ENCODE measurements at places on chromosomes 4 and X.

DNA sequence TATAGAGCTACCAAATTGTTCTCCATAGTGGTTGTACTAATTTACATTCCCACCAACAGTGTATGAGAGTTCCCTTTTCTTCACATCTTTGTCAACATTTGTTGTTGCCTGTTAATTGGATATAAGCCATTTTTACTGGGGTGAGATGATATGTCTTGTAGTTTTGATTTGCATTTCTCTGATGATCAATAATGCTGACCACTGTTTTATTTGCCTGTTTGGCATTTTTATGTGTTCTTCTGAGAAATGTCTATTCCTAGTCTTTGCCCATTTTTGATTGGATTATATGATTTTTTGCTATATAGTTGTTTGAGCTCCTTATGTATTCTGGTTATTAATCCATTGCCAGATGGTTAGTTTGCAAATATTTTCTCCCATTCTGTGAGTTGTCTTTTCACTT is 44.3 kb downstream of the ACTRT1 start:
- no peak for DNase-seq

- no peak for DNase-seq
Observed at GRCh38 chr4:169033660-169034059, 23.6 kb upstream of the CBR4 start.

DNA sequence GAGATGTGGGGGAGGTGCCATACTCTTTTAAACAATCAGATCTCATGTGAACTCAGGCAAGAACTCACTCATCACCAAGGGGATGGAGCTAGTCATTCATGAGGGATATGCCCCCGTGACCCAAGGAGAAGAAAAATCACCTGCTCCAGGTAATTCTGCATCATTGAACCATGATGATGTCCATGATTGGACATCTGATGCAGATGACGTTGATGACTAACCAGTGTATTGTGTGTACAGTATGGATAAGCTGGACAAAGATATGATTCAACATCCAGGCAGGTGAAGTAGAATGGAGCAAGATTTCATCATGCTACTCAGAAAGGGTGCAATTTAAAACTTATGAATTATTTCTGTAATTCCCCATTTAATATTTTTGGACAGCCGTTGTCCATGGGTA is 286.4 kb upstream of the SMIM31 start:
- no peak for DNase-seq

- DNase-seq = no peak
Observed at GRCh38 chr4:144410230-144410783, 235.6 kb upstream of the HHIP start.

DNA sequence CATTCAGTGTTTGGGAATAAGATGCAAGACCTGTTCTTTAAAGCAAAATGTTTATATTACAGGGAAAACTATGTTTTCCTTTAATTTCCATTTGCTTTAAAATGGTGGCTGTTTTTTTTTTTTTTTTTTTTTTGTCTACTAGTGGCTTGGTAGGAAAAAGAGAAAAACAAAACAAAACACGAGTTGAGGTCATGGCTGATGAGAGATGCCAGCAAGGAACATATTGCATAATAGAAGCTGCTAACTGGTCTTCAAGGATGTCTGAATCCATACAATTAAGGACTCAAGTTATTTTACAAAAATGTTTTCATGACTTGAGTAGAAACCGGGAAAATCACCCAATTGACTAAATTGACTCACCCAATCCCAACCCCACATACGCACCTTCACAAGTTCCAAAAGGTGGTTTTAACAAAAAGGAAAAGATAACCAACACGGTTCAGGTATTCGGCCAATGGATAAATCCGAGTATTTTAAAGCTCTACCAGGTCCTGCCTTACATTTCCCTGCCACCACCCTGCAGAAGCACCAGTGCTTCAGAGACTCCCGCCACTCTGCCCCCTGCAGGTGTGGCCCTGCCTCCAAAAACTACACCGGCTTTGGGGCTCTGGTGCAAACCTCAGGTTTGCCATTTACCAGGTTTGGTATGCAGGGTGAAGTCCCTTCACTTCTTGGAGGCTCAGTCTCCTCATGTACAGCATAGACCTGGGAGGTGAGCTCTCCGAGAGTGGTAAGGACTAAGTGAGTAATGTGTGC is 27.1 kb downstream of the PIR start:
- DNase-seq = no peak

- no peak for DNase-seq
Observed at GRCh38 chr4:164383358-164384220, 370.3 kb upstream of the SMIM31 start.

- no peak for DNase-seq
Observed at GRCh38 chrX:50100188-50100587, 100.6 kb downstream of the AKAP4 start.

DNA sequence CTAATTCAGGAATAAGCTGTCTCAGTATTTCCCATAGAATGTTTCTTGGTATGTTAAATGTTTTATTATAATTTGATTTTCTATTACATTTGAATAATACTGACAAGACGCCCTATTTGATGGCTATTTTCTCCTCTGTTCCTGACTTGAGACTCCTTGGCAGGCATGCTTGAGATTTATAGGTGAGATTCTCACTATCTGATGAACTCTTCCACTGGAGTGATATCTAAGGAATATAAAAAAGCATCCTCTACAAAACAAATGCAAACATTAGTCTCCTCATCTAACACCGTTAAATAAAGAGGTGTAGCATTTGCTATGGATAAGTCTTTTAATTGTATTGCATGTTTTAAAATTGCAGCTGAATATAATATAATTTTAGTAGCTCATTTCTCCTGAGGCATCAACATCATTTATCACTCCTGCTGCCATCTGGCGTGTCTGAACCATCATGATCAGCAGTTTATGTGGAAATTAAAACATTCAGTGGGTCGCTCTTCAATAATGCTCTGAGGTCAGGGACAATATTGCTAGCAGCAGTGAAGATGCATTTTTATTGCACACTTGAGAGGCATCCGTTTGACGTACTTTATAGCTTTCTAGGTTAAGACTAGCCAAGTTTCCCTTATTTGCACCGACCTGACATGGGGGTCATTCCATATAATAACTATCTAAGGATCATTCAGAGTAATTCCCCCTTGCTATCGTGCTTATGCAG is 210.4 kb upstream of the GALNTL6 start:
- DNase-seq = no peak

GRCh38 chr4:6272863-6273660 is 3.4 kb downstream of the WFS1 start:
- DNase-seq = no peak

DNA sequence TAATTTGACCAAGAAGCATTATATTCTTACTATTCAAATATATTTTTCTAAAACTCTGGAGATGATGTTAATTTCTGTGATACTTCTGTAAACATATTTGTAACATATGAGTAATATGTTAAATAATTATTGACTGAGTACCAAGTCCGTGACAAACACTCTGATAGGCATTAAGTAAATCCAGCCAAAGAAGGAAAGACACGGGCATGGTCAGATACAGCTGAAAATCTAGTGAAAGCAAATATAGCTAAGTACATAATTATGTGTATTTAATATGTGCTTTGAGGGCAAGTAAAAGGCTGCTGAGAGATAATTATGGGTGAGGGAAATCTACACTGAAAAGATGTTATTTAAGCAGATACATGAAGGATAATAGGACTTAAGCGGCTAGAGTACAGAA is 1263.6 kb upstream of the ADGRL3 start:
- DNase-seq = no peak

GRCh38 chr4:1326751-1327525 is 20.1 kb upstream of the UVSSA start:
- DNase-seq = no peak

DNA sequence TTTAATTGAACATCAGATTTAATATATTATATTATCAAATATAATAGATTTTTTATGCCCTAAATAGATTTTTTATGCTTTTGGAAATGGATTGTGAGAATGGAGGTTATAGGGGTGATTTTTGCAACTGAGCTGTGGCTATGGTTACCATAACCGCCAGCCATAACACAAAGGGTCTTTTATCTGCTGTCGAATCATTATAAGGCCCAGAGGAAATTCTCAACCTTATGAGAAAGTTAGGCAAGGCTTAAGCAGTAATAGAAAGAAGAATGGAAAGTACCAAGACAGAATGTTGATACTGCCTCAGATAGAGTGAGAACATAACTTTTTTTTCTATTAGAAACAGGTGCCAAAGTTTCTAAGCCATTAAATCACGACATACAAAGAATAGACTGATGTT is 26.3 kb upstream of the CXCL6 start:
- DNase-seq = no peak

DNA sequence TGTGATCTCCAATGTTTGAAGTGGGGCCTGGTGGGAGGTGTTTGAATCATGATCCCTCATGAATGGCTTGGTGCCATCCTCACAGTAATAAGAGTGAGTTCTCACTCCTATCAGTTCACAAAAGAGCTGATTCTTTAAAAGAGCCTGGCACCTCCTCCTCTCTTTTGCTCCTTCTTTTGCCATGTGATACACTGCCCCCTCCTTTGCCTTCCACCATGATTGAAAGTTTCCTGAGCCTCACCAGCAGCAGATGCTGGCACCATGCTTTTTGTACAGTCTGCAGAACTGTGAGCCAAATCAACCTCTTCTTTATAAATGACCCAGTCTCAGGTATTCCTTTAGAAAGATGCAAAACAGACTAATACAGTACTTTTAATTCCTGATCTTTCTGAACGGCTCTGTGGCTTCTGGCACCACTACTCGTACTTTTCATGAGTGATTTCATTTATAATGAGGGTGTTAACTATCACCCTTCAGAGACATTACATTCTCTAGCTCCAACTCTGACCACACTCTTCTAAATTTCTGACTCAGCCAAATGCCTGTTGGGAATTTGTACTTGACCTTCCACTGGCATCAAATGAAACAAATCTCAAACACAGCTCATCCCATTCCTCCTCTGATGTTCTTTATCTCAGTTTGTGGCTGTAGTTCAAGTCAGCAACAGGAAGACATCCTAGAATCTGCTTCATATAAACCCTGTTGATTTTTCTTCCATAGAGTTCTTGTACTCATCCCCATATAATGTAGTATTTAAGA is 4.2 kb downstream of the UFSP2 start:
- no peak for DNase-seq

GRCh38 chr4:15006416-15007024 is 4.2 kb downstream of the CPEB2 start:
- DNase-seq = peak; percentile 15

DNA sequence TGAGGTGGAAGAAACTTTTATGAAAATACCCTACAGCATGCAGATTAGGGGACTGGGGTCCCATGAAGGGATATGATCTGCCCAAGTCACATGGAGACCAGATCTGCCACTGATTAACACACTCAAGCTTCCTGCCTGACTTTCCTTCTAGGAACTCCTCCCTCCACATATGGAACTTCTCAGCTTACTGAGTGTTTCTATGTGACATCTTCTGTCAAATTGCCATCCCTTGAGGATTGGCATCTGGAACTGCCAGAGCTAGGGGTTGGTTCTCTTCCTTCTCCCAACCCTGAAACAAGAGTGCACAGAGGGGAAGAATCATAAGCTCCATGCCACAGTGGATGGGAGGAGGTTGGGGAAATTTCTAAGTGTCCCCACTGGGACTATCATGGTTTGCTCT is 150.6 kb upstream of the MBNL3 start:
- no peak for DNase-seq

DNA sequence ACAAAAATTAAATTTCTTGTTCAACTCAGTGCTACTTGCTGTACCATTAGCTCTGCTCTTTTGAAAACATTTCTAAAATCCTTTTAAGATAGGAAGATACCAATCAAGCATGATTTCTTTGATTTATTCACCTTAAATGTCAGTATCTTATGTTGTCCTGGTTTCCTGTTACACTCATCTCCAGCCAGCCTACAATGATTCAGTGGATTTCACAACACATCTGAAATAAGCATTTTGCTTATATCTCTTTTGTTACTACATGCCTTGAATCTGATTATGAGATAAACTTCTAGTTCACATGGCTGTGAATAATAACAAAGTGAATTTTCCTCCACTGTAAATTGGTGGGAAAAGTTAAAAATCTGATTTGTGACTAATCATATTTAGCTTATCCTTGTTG is 112.5 kb upstream of the BMP3 start:
- DNase-seq = no peak

DNA sequence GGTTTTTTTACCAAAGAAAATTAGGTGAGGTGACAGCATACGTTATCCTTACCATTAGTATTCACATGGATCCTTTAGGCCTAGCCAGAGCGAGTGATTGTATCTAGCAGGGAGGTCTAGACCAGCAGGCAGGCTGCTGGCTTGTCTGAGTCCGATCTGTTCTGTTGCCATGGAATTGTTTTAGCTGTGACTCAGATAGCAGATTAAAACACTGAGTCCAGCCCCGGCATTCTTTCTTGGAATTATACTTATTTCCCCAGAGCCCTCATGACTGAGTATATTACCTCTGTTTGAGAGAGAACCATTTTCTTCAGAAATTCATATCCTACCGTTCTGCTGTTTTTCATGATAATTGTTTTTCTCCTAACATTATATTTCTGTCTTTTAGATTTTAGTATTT is 37.4 kb downstream of the OCRL start:
- no peak for DNase-seq
